ENCODE measurements at places on chromosomes 1 and 21.

- DNase-seq, result no peak
Observed at GRCh38 chr1:77489910-77490309, 192.5 kb downstream of the ZZZ3 start.

DNA sequence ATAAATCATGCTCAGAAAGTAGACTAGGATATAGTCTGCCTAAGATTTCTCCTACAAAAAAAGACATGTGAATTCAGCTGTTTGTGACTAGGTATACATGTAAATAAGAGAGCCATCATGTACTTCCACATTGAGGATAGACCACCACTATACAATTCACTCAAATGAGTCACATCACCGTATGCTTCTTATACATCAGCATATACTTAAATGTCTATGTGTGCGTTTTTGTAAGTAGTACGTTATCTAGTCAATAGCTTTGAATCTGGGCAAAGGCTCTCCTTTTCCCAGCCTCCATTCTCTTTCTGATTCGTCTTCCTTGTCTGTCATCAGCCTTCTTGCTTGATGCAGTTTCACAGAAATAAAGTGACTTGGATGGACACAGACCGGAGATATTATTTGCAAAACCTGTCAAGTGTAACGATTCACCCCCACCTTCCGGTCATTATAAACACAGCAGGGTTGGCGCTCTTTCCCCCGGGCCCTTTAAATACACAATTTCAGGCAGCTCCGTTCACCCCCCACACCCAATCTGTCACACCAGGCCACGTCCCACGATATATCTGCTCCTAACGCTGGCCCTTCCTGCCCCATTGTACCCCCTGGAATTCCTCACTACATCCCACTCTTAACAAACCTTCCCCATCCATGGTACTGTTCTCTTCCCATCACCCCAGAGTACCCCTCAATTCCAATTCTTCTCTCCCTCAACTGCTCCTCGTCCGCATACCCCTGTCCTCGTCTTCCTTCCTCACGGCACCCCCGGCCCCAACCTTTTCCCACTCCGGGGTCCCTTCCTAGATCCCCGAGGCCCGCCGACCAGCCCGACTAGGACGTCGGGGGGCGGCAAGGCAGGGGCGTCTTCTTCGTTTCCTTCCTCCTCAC is 636 bp downstream of the VAMP4 start:
- peak; percentile 18 for DNase-seq

GRCh38 chr1:237342730-237343129 is 300.7 kb downstream of the RYR2 start:
- no peak for DNase-seq

- no peak for DNase-seq
Observed at GRCh38 chr1:58317694-58318093, 228.8 kb downstream of the OMA1 start.

- DNase-seq, result no peak
Observed at GRCh38 chr1:47582891-47583608, 145.2 kb downstream of the FOXD2 start.

- no peak for DNase-seq
Observed at GRCh38 chr21:44828362-44829056, 10.6 kb upstream of the SUMO3 start.

DNA sequence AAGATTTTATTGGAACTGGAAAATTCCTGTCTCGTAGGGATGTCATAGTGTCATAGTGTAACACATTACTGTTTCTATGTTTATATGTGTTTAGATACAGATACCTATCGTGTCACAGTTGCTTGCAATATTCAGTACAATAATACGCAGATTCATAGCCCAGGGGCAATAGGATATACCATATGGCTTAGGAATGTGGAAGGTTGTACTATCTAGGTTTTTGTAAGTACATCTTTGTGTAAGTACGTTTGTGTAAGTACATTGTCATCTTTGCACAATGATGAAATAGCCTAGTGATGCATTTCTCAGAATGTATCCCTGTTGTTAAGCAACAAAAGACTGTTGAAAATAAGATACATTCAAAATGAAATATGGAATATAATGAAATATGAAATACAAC is 68.9 kb downstream of the CAMTA1 start:
- DNase-seq, result no peak

DNA sequence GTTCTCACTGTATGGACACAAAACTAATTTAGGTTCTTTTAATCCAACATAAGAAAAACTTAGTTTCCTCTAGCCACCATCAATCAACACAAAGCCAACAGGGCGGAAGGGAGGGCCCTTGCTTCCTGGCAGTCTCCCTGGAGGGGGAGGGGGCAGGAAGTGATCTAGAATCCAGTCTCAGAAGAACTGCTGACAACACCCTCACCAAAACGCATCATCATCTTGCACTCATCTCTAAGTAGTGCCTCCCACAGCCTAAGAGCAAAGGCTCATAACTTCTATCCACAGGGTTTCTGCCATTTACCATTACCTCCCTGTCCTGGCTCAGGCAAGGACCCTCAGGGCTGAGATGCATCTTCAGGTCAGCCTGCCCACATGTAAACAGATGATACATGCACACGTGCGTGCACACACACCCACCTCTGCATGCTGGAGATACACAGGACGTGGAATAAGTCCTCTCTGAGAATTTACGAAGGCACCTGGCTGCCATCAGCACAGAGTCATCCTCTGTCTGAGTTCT is 20.5 kb downstream of the HIVEP3 start:
- DNase-seq, result peak; percentile 42

GRCh38 chr1:175878775-175879174 is 135.4 kb upstream of the TNR start:
- no peak for DNase-seq

DNA sequence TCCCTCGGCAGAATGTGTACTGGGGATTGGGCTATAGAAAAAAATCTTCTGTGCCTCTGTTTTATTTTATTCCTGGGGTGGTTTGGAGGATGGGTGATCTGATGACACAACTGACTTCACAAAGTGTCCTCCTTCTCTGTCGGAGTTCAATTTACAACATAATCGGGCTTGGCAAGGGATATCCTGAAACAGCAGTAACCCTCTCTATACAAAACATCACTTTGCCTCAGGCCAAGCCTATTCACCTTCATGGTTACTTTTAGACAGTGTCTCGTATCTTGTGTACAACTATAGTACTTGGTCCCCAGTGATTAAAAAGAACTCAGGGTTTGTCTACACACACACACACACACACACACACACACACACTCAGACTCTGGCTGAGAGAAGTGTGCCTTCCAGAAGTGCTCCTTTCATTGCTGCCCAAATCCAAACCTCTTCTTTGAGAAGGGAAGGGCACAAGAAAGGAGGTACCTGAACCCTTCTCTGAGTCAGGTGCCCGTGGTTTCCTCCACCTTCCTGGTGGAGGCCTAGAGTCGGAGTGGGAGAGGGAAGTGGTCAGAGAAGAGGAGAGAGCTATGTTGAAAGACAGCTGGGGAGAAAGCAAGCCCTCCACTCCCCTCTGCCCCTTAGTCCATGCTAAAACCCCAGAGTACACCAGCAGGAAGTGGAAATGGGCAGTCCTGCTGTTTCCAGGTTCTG is 62.4 kb upstream of the POU2F1 start:
- no peak for DNase-seq

GRCh38 chr1:97905141-97905940 is 15.5 kb downstream of the DPYD start:
- DNase-seq, result no peak

DNA sequence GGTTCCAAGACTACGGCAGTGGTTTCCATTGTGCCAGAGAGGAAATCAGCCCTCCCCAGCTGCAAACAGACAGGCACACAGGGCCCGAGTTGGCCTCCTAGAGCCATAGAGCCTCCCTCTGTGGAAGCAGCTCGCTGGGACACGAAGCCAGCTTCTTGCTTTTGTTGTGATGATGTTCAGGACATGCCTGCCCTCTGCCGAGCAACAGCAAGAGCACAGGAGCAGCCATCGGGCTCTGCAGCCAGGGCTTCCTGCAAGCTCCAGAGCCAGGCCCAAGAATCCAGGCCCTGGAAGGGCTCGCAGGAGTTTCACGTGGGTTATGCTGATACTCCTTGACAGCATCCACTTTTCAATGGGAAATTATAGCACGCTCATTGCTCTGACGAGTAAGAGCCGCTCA is 18.5 kb downstream of the NPHP4 start:
- DNase-seq, result no peak

- DNase-seq, result no peak
Observed at GRCh38 chr1:21233490-21233889, 56.8 kb downstream of the ECE1 start.

GRCh38 chr1:229883504-229884200 is 183.4 kb upstream of the GALNT2 start:
- DNase-seq, result no peak

DNA sequence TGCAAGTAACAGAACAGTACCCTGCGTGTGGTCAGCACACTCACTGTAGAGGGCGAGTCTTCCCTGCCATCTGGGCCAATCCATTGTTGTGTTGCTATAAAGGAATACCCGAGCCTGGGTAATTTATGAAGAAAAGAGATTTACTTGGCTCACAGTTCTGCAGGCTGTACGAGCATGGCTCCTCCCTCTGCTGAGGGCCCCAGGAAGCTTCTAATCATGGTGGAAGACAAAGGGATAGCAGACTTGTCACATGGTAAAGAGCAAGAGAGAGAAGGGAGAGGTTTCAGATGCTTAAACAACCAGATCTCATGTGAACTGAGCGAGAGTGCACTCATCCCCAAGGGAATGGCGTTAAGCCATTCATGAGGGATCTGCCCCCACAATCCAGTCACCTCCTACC is 126.2 kb downstream of the CNIH3 start:
- no peak for DNase-seq

GRCh38 chr1:223479718-223480425 is 86.7 kb downstream of the CCDC185 start:
- no peak for DNase-seq

- DNase-seq, result no peak
Observed at GRCh38 chr1:154807048-154807591, 63.0 kb downstream of the KCNN3 start.

GRCh38 chr1:59151387-59151761 is 145.5 kb upstream of the FGGY start:
- DNase-seq, result no peak

GRCh38 chr21:44074315-44074958 is 32.8 kb upstream of the PWP2 start:
- DNase-seq, result no peak

DNA sequence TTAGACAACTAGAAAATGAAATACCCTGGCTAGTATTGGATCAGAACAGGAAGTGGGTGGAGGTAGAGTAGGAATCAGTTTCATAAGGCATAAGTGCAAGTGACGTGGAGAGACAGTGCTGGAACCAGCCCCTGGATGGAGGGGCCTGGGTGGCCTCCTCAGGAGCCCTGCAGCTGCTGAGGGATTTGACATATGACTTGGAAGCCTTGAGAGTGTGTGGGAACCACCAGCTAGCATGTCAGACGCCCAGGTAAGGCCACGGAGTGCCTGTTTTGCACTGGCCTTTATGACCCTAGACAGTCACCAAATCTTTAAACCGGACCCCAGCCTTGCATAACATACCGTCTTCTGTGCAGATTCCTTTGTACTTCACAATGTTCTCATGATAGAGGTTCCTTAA is 94.4 kb downstream of the RAVER2 start:
- no peak for DNase-seq

GRCh38 chr1:54275349-54275748 is 75.4 kb downstream of the MRPL37 start:
- DNase-seq, result no peak

DNA sequence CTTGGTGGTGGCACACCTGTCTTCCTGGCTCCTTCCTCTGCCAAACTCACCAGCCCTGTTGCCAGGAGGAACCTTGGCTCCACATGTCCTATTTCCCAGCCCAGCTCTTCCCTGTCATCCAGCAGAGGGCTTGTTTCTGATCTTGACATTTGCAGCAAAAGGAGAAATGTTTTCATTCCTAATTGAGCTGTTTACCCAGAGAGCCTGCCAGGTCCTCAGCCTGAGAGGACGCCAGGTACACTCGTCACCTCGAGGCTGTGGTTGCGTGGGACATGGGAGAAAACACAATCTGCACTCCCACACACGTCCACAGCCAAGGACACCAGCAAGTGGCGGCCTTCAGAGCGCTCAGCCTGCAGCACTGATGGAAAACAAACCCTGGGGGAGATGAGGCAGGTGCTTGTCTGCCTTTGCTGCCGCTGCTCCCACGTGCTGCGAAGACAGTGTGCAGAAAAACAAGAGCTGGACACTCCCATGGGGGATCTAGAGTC is 132.8 kb upstream of the CD34 start:
- no peak for DNase-seq

DNA sequence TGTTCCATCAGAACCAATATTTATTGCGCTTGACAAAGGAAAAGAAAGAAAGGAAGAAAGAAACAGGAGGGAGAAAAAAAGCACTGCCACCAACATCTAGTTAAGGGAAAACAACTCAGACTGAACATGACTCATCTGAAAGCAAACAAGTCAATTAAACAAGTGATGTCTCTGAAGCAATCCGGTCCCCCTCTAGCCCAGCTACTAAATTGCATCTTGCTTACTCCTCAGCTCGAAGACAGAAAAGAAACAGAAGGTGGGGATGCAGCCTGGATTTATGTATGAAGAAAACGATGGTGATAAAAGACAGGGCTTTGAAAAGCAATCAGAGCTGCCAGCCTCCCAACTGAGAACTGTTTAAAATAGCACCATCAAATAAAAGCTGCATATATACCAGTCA is 188.2 kb downstream of the OMA1 start:
- no peak for DNase-seq

DNA sequence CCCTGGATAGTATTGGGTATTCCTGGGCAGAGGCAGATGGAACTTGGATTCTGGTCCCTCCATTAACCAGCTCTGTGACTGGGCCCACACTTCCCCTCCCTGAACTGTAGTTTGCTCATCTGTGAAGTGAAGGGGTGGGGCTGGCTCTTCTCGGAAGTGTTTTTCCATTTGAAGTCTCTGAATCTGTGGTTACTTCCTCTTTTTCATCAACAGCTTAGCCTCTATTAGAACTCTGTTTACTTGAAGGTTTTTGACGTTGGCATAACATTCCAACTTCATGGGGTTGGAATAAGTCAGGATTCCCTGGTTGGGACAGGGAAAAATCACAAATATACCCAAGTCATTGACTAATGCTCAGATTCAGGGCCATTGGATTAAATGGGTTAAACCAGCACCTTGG is 3.6 kb downstream of the KIAA0040 start:
- no peak for DNase-seq

GRCh38 chr1:3905266-3905952 is 5.3 kb upstream of the C1orf174 start:
- DNase-seq, result no peak

- DNase-seq, result no peak
Observed at GRCh38 chr1:217379336-217379735, 251.6 kb downstream of the GPATCH2 start.

DNA sequence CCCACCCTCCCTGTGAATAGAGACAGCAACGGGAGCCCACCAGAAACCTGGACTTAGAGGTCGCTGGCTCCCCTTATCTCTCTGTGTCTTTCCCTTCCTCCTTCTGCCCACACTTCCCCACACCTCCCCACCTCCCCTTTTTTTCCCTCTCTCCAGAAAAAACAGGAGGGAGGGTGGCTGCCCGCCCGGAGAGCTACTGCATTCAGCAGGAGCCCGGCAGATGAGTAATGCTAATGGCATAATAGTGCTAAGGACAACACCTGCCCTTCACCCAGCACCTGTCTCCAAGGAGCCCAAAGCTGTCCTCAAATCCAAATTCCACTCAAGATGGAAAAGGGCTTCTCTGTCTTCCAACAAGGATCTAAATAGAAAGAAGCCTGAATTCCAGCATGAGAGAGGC is 11.4 kb upstream of the PRELP start:
- no peak for DNase-seq

- no peak for DNase-seq
Observed at GRCh38 chr1:84862810-84863251, 30.2 kb downstream of the LPAR3 start.

- no peak for DNase-seq
Observed at GRCh38 chr1:245961137-245961540, 545.9 kb downstream of the SMYD3 start.

GRCh38 chr21:34617753-34618339 is 2.9 kb upstream of the RCAN1 start:
- DNase-seq, result no peak
